ENCODE measurements at places on chromosomes 2 and 18.

DNA sequence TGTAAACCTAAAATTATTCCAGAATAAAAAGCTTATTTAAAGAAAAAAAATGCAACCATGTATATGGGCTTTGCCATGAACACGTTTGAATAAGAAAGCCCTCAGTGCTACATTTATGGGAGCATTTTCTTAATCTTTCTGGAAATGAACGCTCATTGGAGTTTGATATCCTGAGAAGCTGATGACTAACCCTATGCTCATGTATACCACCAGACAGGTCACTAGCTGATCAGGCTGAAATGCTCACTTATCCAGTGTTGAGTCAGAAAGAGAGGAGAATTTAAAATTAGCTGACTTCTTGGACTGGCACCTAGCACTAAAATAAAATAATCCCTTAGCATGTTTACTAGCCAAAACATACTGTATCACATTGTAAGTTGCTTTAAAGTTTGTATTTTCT lies 254.9 kb upstream of the SIX3 start:
- no peak for ATAC-seq

DNA sequence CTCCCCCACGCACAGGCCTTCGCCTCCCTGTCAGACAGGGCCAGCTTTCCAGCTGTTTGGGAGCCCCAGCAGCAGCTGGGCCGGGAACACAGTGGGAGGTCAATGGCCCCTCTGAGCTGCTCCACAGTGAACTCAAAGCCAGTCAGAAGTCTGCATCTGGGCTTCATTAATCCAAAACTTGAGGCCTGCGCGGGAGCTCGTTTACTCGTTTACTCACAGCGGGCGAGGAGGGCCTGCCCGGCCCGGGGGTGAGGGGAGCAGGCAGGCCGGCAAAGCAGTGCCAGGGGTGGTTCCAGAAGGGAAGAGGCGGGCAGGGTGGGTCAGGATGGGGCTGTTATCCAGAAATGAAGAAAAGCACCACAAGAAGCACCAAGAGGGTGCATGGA lies 36.8 kb upstream of the SEMA4C start:
- no peak for ATAC-seq

DNA sequence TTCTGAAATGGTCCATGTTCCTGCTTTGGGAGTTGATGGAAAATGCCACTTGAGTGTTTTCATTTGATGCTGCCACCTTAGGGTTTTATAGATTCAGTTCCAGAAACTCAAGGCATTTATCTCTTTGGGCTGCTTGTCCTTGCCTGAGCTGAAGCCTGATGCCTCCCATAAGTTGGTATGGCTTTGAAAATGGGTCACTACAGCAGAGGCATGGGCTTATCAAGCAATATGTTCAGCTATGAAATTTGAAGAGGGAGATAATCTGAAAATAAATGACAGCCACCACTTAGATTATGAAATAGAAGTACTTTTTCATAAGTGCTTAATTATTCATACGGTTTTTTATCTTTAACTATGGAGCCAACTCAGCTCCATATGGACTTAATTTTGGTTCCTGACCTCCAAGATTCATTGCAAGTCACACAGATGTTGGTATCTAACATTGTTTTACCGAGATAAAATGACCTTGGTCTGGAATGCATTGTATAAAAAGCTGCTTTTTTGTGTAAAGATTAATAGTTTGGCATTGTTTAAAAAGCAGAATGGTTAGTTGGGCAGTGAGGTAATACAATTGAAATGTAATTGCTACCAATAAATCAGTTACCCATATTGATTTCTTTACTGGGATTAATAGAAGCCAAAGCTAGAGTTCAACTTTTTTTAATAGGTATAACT lies 4.5 kb downstream of the SLC14A1 start:
- no peak for ATAC-seq

DNA sequence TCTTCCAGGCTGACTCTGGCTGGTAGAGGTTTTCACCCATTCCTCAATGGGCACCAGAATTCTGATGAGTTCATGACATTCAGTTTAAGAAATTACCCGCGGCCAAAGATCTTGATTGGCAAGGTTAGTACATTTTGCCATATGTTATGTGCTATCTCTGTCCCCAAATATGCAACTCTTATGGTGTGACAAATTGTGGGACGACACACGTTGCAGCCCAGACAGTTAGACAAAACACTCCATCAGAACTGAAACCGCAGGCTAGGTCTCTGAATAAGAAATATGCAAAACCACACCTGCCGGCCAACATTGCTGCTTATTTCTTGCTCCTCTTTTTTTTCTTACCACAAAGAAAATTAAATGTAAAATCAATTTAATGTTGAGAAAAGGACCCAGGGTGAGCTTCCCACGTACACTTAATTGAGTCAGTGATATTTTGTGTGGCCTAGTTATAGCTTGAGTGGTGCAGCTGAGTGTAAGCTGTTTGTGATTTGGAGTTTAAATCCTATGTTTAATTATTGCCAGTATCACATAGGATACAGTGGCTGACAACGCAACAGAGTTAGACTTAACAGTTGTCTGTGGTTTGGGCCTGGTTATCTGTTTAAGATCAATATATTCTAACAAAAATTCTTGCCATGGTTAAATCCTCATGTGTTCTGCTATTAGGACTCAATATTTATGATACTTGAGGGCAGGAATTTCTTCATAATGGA lies 35.7 kb upstream of the LTBP1 start:
- ATAC-seq = no peak

DNA sequence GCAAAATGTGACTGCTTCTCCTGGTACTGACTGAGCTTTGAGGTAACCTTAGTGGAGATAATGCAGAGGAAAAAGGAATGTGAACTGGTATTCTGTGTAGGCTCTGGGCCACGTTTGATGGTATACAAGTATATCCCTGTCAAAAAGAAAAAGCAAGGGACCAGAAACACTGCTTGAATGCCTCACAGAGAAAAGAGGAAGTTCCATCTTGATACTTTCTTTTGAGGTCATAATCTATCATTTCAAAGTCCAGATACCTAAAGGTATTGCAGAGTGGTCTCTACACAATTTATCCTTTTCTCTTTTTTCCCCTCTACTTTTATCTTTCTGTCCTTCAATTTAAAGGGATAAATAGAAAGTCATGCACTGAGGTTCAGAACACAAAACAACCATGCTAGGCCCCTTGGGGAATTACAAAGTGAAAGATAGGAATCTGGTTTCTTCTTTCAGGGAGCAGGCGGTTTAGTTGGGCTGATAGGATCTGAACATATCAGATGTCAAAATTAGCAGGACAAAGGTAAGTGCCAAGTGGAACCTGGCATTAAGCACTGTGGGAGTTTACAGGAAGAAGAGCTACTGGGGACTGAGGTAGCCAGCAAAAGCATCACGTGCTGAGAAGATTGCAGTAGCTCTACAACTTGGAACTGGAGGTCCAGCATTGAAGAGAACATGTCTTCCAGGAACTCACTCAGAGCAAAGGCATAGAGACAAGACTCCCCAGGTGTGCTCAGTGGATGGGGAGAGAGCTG lies 121.2 kb downstream of the LYPD6 start:
- ATAC-seq = no peak

- ATAC-seq = peak; percentile 88
Observed at GRCh38 chr2:113876503-113877387, 13.1 kb upstream of the ACTR3 start.

DNA sequence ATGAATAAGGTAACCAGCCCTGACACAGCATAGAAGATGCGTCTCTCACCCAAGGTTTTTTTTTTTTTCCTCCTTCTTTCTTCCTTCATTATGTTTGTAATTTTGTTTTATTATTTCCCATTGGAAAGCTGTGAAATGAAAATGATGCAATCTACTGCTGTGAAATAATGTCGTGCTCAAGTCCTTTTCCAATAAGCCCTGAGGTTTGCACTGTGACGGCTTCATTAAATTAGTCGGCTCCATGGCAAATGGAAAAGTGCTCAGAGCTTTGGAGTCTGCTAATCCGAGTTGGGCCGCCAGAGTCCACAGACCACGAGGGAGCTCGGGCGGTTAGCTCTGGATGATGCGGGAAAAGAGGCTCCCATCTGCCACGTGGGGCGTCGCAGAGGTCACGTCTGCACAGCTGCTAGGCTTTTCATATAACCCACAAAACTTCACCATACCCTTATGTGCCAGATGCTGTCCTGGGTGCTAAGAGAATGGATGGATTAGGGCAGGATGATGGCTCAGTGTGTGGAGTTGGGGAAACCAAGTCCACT lies 92.3 kb upstream of the CAPN13 start:
- no peak for ATAC-seq

GRCh38 chr18:59324623-59324971 lies 6.1 kb upstream of the CPLX4 start:
- no peak for ATAC-seq

DNA sequence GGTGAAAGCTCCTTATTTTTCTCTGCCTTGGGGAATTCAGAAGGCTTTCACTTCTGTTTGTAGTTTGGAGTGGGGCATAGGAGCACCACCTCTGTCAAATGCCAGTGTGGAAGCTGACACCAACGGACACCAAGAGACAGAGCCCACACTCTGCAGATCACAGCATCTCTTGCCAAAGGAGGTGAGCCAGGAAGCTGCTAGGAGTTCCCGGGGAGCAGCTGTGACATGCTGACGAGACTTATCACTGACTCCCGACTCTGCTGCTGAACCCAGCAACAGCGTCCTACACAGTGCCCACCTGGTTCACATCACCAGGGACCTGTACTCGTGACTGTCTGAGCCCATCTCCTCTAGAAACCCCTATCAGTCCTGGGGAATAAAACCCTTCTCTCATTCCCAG lies 8.1 kb downstream of the TEX51 start:
- ATAC-seq = no peak

GRCh38 chr2:224724331-224724730 lies 8.2 kb upstream of the CCDC195 start:
- no peak for ATAC-seq

- ATAC-seq = no peak
Observed at GRCh38 chr2:48284621-48285212, 245.2 kb upstream of the STON1 start.

DNA sequence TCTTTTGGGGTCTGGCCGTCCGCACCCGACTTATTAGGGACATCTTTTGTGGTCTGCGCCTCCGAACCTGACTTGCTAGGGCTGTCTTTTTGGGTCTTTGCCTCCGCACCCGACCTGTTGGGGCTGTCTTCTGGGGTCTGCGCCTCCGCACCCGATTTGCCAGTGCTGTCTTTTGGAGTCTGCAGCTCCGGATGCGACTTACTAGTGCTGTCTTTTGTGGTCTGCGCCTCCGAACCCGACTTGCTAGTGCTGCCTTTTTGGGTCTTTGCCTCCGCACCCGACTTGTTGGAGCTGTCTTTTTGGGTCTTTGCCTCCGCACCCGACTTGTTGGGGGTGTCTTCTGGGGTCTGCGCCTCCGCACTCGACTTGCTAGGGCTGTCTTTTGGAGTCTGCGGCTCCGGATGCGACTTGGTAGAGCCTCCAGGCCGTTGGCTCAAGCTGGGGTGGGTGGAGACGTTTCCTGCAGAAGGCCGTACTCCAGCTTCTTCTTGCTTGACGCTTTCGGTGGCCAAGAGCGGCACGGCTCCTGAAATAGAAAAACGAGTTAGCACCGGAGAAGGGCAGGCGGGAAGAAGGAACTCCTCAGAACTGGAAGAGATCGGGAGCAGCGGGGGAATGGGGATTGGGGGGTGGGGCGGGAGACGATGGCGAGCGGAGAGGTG lies 498 bp downstream of the TGOLN2 start:
- peak; percentile 39 for ATAC-seq

DNA sequence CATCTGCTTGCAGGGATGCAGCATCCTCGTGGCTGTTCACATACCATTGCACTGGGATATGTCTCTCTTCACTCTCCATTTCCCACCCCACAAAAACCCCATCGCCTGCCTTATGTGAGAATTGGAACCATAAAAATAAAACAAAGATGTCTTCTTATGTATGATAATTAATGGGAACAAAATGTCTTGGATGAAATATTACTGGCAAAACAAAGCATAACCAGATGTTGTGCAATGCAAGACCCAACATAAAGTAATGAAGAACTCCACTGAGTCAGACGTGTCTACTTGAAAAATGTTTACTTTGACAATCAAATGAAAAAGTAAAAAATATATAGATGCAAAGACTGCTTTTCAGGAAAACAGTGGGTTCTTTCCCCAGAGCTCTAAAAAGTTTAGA lies 611.3 kb upstream of the SYT4 start:
- no peak for ATAC-seq

DNA sequence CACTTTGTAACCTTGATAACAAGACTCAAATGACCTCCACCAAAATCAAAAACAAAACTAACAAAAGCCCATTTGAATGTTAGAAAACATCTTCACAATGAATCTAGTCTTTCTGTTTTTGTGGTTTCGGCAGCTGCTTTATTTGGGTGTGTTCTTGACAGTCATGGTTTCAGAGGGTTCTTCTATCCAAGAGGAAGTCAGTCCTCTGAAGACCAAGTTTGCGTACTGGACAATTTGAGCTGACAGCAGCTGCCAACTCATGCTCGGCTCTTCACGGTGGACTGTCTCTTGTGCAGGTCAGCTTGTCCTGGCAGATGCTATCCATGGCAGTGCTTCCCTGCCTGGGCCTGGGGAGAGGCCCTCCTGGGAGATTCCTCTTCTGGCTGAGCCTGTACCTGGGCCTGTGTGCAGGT lies 91.0 kb downstream of the TMEM17 start:
- peak; percentile 35 for ATAC-seq

DNA sequence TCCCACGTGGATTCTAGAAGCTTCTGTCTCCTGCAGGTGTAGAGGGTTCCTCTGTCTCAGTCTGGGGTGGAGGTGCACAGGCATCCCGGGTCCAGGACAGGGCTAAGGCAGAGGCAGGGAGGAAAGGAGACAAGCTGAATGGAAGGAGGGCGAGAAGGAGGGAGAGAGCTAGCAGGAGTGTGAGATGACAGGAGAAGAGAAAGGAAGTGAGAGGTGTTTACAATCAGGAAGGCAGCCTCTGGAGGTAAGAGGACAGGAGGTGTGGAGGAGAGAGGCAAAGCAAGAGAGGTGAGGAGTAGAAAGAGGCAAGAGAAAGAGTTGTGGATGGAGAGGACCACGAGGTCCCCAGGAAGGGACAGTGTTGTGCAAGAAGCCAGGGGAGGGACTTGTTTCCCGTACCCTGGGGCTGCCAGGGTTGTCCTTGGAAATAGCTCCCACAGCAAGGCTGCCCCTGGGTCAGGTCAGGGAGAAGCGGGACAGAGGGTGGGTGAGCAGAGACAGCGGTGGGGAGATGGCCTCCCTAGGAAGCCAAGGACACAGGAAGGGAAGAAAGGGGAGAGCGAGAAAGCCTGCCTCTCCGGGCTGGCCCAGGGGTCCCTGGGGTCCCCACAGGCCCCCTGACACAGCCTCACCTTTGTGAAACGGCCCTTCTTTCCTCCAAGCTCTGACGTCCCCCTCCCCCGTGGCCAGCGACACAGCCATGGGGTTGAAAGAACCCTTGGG lies 136.9 kb downstream of the CYP26B1 start:
- ATAC-seq = no peak

DNA sequence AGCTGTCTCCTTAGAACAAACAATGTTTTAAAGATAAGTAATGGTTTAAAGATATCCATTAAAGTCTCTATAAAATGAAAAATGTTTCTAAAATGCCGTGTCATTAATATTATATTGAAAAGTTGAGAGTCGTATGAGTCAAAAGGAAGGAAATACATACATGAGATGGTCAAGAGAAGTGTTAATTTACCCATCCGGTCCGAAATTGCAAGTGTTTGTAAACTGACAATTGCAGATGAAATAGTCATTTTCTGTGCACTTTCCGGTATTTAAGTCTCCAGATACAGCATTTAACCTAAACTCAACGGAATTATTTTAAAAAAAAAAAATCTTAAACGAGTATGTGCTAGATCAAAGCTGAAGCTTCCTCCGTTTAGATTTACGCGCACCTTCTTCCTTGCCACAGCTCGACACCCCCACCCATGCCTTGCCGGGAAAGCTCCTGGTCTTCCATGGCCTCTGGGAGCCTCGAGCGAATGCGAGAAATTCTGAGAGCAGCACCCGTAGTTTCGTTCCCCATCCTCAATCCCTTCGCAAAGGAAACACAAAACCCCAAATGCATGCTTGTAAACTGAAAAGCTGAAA lies 1.8 kb downstream of the DSC3 start:
- no peak for ATAC-seq
